ENCODE measurements at places on chromosomes 6 and 20.

DNA sequence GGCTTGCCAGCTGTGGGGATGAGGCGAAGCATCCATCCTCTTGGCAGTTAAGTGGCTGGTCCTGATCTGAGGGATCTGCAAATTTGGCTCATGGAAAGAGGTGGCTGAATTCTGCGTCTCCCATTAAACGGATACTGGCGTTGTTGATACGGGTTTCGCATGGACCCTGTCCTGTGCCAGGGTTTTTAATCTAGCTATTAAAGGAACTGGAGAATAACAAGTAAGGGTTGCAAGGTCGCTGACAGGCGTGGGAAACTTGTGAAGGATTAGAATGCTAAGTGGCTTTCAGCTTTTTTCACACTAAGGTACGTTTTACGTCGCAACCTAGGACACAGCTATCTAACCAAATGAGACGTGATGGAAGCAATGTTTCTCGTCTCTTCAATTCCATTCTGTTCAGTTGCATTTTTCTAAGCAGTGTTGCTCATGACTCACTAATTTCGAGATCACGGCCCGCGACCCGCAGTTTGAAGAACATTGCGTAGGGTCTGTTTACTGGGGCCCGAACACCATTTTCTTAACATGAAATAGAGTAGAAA lies 852 bp downstream of the GMNN start:
- no peak for DNase-seq

DNA sequence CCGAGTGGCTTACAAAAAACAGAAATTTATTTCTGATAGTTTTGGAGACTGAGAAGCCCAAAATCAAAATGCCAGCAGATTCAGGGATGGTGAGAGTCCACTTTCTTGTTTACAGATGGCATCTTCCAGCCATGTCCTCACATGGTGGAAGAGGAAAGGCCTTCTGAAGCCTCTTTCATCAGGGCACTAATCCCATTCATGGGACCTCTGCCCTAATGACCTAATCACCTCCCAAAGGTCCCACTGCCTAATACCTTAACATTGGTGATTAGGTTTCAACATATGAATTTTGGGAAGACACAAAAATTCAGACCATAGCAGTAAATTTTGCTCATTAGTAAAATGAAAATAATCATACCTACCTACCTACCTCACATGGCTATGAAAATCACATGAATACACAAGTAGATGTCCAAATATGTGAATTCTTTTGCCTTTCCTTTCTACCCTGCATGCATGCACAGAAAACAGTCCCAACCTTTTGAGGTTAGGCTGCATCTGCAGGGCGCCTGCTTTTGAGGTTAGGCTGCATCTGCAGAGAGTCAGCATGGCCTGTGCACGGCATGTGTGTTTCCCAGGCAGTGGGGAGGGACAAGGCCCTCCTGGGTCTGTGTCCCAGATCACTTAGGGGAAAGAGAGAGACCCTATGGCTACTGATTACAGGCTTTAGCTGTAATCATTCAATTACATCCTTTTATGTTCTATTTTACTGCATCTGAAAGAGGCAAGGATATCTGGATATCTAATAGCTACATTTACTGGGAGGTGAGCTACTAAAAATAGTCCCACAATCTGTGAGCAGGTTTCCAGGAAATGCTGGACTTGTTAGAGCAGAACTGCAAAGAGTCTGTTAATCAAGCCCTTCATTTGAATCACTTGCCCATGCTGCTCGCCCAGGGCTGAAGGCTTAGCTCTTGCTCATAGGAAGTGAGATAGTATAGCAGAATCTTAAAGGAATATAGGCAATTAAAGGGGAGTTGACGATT lies 497.7 kb upstream of the MARCKS start:
- no peak for DNase-seq

DNA sequence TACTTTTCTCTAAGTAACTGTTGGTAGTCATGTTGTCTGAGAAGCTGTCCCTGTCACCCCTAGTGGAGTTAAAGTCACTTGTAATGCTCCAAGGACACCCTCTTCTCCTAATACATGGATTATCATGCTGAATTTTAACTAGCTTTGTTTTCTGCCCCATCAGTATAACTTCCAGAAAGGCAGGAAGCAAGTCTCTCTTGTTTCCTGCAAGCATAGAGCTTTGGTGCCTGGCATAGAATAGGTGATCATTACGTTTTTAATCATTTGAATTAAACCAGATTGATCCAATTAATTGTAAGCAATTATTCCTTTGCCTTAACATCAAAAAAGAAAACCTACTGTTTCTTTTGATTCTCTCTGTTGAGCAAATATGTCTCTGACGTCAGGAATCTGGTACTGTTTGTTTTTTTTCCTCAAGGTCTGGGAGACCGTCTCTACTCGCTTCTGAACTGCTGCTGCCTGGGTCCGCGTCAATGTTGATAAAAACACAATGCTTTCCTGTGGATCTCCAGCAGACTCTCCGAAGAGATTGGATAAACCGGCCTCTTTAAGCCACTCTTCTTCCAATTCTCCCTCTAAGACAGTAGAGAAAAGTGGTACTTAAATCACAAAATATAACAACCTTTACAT lies 71.8 kb downstream of the ARHGAP18 start:
- no peak for DNase-seq

DNA sequence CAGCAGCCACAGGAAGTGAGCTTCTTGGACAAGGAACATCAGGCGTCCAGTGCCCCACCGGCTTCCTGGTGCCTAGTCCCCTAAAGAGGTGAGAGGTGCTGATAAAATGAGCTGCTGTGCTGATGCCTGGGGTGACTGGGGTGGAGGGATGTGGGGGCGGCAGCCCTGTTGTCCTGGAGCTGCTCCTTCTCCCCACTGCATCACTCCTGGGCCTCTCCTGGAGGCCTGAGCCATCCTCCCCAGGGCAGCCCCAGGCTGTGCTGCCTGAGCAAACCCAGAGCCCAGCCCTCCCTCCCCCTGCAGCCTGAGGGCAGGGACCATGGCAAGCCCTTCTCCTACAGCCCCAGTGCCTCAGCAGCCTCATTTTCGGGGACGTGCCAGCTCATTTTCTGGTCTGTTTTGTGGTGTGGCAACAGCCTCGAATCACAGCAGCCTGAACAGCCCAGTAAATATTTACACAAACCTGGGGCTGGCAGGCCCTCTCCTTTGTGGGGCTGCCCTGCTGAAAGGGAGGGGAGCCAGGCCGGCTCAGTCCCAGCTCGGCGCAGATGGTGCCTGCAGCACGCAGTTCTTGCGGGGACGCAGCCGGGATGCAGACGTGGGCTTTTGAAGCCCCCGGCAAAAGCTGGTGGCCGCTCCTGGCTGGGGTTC lies 259.9 kb downstream of the DLL1 start:
- DNase-seq: no peak

GRCh38 chr6:10719296-10719963 lies 3.4 kb upstream of the TMEM14C start:
- DNase-seq: no peak

DNA sequence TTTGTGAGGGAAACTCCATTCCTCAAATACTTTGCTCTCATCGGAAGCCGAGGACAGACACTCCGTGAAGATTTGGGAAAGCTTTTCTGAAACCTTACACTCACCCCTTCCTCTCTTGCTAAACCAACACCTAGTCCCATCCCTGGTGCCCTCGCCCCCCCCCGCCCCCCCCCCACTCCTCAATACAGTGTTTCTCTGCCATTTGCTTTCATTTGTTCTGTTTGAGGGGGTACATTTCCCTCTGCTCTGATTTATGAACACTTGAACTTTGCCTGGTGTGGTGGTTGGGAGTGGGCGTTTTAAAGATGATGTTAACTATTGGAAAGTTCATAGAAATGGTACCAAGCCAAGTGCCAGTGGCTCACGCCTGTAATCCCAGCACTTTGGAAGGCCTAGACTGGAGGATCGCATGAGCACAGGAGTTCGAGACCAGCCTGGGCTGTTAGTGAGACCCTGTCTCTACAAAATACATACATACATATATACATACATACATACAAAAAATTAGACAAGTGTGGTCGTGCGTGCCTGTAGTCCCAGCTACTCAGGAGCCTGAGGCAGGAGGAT lies 1.1 kb downstream of the RAB32 start:
- DNase-seq: no peak

- DNase-seq: no peak
Measured at GRCh38 chr6:159886270-159886669, 4.5 kb upstream of the MAS1 start.

DNA sequence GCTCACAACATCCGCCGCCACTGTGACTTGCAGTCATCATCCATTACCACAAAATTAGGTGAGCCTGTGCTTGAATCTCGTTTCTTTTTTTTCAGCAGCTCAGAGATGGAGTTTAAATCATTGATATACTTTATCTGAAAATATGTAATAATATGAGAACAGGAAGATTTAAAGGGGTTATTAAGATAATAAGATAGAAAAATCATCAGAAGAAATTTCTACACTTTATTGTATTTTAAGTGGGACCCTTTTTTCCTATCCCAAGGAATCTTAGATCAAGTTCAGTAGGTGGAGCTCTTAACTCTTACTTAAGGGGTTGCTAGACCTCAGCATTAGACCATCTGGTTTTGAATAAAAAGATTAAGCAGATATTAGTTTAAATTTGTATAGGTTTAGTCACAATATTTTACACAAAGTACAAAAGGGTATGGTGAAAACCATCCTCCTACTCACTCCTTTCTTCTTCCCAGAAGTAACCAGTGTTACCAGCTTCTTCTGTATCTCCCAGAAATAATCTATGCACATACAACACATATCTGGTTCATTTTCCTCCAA lies 9.4 kb upstream of the NCOA7 start:
- no peak for DNase-seq

DNA sequence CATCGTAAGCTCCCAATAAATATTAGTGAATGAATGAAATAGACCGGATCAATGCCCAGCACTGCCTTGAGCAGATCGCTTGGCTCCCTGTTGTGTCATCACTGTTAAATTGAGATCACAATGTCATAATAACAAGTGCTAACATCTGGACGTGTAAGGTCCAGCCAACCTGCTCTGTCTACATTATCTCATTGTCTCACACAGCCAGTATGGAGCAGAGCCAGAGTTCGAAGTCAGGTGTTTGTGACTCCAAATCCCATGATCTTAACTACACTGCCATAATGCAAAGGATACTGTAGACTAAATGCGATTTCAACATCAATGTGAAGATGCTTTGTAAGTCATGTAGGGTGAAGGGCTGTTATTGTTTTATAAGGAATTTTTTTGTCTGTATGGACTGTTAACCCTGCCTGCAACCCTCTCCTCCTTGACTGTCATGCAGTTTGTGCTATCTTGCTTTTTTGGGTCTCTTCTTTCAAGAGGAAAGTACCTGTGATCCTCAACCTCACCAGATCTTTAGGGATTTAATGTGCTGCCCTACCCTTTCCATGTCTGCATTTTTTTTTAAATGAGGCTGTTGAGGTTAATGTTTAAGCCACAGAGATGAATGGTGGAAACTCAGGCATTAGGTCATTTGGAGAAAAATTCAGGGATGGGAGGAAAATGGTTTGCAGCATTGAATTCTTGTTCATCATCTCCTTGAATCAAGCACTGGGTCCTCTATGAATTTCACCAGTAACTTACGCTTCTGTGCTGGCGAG lies 49.0 kb upstream of the OCSTAMP start:
- no peak for DNase-seq

Measured in stimulated activated CD4-positive, alpha-beta T cell treated with anti-CD3 and anti-CD28 coated beads, Interleukin-1b, Interleukin-23, amount 100 ng/mL, for 1 hour (primary cell).